ENCODE measurements at places on chromosomes 6 and 20.
A peak's percentile ranks its signal among the peaks of the same experiment; 100 is the strongest.

DNA sequence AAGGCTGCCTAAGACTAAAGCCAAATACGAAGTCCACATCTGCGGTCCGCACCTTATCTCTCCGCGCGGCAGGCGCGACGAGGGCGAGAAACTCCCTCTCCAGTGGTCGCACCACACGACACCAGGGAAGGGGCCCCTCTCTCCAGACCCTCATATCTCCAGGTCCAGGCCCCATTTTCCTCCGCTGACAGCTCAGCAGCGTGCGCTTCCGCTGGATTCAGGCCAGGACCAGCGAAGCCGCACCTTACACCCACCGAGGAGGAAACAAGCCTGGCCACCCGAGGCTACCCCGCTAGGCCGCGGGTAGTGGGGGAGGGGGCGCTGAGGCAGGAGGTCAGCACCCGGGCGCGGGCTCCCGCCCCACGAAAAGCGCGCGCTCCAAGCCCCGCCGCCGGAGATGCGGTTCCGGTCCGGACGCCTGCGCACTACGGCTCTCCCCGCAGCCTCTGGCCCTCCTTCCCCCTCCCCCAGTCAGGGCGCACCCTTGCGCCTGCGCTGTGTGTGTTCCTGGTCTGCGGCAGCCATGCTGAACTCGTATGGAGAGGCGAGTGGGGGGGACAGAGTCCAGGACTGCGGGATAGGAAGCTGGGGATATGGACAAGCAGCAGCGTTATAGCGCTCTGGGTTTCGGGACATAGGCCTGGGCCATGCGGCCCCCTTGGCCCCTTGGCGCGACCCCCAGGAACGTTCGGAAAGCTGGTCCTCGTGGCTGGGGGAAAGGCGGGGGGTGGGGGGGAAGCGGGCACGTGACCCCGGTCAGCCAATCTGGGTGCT, at the start of gene BRD2:
Gene BRD2 (plus strand): TSS at position 502 of the 774 bp plus-strand sequence. CDS start 4,305 bp downstream, outside the sequence.
- peak; percentile 94 for DNase-seq

DNA sequence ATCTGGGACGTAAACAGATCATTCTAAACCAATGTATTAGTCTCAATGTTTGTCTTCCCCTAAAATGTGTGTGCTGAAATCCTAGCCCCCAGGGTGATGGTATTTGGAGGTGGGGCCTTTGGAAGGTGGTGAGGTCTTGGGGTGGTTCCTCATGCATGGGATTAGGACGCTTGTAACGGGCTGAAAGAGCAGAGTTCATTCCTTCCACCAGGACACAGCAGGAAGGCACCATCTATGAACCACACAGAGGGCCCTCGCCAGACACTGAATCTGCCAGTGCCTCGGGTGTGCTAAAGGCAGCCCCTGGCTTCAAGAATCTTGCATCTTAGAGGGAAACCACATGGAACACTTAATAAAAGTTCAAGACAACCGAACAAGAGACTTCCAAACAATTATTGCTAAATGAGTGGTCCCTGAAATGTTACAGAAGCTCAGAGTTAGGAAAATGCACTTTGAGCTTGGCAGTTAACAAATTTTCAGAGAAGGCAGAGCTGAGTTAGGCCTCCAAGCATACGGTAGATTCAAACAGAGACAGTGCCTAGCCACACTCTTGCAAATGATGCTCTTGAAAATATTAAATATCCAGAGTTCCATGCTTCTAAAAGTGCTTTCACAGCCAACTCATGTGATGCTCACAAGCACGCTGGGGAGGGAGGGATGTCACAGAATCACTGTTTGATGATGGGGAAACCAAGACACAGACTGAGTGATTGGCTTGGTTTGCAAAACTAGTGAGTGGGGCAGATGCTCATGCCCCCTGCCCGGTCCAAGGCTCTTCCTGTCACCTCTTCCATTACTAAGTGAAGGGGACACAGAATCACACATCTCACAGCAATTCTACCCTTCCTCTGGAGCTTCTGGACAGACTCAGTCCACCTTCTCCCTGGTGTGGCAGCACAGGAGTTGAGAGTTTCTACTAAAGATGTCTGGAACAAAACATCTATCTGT, 27.4 kb downstream of the TBC1D7 start:
- no peak for DNase-seq

DNA sequence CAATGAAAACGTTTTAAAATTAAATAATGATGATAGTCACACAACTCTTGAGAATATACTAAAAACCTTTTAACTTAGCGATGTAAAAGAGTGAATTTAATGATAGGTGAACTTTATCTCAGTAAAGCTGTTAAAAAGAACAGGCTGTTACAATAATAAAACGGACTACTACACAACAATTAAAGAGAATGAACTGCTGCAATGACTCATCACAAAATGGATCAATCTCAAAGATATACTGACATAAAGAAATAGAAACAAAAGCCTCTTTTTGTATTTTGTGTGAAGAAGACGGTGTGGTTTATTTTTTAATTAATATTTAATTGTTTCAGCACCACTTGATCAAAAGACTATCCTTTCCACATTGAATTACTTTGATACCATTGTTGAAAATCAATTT, 352.4 kb upstream of the GJE1 start:
- no peak for DNase-seq

DNA sequence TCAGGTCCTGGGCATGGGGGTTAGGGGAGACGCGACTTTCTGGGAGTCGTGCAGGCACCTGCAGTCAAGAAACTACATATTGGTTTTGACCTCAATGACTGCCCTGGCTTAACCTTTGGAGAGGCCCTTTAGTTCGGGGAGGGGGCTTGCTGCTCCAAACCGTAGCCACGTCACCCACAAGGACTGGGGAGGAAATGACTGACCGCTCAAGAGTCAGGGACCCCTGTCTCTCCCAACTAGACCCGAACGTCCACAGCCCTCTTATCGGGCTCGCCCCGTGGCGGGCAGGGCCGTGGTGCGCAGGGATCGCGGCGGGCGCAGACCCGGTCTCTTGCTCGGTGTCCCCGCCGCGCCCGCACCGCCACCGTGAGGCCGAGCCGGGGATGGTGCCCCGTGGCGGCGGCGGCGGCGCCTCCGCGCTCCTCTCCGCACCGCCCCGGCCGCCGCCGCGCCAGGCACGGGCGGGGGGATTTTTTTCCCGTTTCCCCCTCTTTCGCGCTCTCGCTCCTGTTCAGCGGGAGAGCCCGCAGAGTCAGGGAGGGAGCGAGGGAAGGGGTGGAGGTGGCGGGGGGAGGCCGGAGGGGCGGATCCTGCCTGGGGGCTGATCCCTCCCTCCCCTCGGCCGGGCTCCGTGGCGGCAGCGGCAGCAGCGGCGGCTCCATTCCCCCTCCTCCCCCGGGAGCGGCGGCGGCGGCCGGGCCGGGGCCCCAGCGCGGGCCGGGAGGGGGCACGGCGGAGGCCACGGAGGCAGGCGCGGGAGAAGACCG, at the start of gene BRPF3:
Gene BRPF3 (plus strand): TSS at position 632 of the 767 bp plus-strand sequence. CDS start 3,579 bp downstream, outside the sequence.
- DNase-seq = peak; percentile 38

- DNase-seq = peak; percentile 9
These were observed 1.6 kb downstream of the TPBG start for GRCh38 chr6:82365016-82365795.

All from foreskin melanocyte (primary cell).